HCT116 (cell line): ENCODE measurements at places on chromosomes 2 and 18. TPM values are rescaled to one million over a fixed set of nuclear protein-coding genes. Genes with fewer than 3 reads are reported as not detected.

- no peak overlapping the region for H3K27ac ChIP-seq
- H3K4me3 ChIP-seq, result no peak overlapping the region
- H3K4me1 ChIP-seq, result no peaks in the 10 kb centered on the region
- no peaks in the 10 kb centered on the region for H3K36me3 ChIP-seq
- no peak for DNase-seq
Observed at GRCh38 chr2:102041351-102041750, 49.6 kb downstream of the IL1R2 start.

Gene CTNNA2
- not detected for total RNA-seq

GRCh38 chr2:101597347-101597944, 100.1 kb upstream of the MAP4K4 start:
- no peak for DNase-seq
- H3K4me3 ChIP-seq, result no peak overlapping the region
- H3K27me3 ChIP-seq, result no peaks in the 10 kb centered on the region
- H3K36me3 ChIP-seq, result no peaks in the 10 kb centered on the region
- no peaks in the 10 kb centered on the region for H3K4me1 ChIP-seq

Gene HOXD8
- total RNA-seq, result 6.0 TPM

DNA sequence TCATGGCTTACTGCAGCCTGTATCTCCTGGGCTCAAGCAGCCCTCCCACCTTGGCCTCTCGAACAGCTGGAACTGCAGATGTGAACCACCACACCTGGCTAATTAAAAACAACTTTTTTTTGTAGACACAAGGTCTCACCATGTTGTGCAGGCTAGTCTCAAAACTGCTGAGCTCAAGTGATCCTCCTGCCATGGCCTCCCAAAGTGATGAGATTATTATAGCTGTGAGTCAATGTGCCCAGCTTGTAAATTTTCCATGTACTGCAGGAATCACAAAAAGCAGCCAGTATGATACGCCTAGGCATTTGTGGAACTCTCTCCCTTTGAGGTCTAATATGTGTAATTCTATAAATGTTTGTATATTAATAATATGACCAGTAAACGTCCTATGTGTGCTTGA, 59.9 kb downstream of the MSH6 start:
- no peaks in the 10 kb centered on the region for H3K4me1 ChIP-seq
- H3K27ac ChIP-seq, result no peak overlapping the region
- H3K4me3 ChIP-seq, result no peak overlapping the region

DNA sequence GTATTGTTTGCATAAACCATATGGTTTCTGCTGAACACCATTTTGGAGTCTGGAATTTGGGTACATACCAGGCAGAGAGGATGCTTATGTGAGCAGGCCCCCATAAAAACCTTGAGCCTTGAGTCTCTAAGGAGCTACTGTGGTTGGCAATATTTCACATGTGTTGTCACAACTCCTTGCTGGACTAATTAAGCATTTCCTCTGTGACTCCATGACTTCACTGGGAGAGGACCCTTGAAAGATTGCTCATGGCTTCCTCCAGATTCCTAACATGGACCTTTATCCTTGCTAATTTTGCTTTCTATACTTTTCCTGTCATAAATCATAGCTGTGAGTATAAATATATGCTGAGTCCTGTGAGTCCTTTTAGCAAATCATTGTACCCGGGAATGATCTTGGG, 7.6 kb upstream of the COQ10B start:
- no peak for DNase-seq
- no peak overlapping the region for H3K4me3 ChIP-seq
- no peak overlapping the region for H3K27ac ChIP-seq
- H3K36me3 ChIP-seq, result no peaks in the 10 kb centered on the region

DNA sequence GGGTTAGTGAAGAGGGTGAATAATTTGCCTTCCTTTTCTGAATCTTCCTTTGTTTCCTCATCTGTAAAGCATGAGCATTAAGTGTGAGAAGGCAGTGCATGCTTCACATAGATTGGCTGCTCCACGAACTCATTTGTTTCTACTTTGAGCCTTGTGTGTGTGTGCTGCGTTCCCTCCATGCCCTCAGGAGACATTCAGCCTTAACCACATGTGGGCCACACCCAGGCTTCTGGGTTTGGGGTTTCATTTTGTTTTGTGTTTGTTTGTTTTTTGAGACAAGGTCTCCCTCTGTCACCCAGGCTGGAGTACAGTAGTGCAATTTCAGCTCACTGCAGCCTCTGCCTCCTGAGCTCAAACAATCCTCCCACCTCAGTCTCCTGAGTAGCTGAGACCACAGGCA, 843.3 kb downstream of the GALR1 start:
- no peak overlapping the region for H3K4me3 ChIP-seq
- no peaks in the 10 kb centered on the region for H3K36me3 ChIP-seq
- no peak for DNase-seq
- H3K4me1 ChIP-seq, result no peaks in the 10 kb centered on the region
- no peaks in the 10 kb centered on the region for H3K27me3 ChIP-seq

GRCh38 chr2:174632841-174633622, 35.4 kb upstream of the WIPF1 start:
- no peaks in the 10 kb centered on the region for H3K27me3 ChIP-seq
- no peak overlapping the region for H3K27ac ChIP-seq
- H3K4me1 ChIP-seq, result no peaks in the 10 kb centered on the region
- no peak for DNase-seq
- H3K4me3 ChIP-seq, result no peak overlapping the region

- no peak overlapping the region for H3K27ac ChIP-seq
- no peaks in the 10 kb centered on the region for H3K36me3 ChIP-seq
- no peaks in the 10 kb centered on the region for H3K4me1 ChIP-seq
- H3K4me3 ChIP-seq, result no peak overlapping the region
- no peaks in the 10 kb centered on the region for H3K27me3 ChIP-seq
- DNase-seq, result no peak
Observed at GRCh38 chr18:65761636-65762295, 11.0 kb downstream of the CDH7 start.
